ENCODE measurements at places on chromosomes 11 and 22.

DNA sequence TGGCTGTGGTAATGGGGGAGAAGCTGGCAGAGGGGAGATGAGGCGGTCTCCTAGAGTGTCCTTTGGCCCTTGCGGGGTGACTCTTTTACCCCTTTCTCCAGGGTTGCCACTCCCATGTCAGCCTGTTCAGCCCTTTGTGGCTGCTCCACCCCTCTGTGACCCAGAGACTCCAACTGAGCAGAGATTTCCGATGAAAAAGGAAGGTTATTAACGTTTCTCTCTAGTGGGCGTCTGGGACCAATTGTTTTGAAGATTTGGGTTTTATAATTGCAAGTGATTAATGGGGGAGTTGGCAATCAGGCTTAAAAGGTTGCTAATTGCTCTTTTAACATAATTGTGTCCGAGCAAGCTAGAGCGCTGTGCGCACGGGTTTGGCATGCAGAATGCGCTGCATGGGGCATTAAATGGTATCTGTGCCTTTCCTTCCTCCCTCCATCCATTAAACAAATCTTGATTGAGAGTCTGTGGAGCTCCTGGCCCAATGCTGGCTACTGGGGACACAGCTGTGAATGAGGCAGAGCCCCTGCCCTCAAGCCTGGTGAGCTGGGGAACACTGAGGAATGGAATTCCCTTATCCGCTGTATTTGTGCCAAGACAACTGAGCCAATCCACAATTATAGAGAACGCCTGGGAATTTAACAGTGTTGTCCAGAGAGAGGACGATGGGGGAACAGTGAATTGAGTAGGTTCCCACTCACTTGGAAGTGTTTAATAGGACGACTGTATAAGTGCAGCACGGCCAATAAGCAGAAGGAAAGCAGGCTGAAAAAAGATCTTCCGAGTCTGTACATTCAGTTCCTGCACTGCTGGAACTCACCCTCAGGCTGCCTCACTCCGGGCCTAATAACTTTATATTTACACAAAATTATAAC lies 295.9 kb downstream of the MIAT start:
- no peak for DNase-seq

- DNase-seq, result no peak
These were observed 22.9 kb downstream of the RAB38 start for GRCh38 chr11:88152381-88152780.

GRCh38 chr22:36454916-36455570 lies 26.4 kb downstream of the TXN2 start:
- DNase-seq, result peak; percentile 90

GRCh38 chr11:9461760-9462134 lies 935 bp downstream of the ZNF143 start:
- no peak for DNase-seq

DNA sequence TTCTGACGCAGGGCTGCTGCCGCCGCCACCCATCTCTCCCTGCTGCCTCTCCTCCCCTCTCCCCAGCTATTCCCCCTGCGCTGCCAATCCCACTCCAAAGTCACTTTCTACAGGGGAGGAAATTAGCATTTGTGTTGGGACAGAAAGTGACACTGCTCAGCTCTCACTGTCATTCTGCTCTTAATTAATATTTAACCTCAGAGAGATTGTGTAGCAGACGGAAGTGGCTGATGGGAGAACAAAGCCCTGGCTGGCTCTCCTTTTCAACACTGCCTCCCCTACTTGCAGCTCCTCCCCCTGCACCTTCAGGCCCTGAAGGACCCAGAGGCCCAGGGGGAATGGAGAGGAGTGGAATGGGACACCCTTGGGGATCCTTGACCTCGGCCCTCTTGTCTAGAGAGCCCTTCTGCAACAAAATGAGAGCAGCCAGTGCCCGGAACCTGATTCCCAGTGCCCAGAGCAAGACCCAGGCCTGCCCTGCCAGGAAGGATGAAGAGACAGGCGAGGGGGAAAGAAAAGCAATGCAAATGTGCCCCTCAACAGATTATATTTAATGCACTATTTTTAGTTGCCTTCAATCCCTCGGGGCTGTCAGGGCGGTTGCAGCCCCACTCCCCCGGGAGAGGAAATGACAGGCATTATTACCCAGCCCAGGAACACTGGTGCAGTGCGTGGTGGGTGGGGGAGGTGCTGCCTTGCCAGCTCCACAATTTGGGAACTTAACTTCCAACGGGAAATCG lies 14.6 kb upstream of the NRGN start:
- DNase-seq, result no peak

DNA sequence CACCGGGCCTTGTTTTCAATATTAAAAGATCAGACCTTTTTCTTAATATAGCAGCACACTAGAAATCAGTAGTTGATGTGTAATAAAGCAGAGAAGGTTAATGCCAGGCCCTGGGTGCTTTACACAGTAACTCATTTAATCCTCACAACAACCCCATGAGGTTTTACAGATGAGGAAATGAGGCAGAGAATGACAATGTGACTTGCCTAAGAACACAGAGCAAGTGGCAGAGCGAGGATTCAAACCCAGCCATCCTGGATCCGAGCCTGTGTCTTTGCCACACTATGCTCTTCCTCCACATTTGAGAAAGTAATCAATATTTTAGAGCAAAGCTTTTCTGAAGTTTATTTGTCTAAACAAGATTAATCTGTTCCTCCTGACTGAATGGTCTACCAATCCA lies 7.2 kb downstream of the JAML start:
- no peak for DNase-seq

- no peak for DNase-seq
These were observed 275.3 kb downstream of the C11orf87 start for GRCh38 chr11:109697140-109697843.

- no peak for DNase-seq
These were observed 6.6 kb upstream of the GNAZ start for GRCh38 chr22:23063539-23064380.

DNA sequence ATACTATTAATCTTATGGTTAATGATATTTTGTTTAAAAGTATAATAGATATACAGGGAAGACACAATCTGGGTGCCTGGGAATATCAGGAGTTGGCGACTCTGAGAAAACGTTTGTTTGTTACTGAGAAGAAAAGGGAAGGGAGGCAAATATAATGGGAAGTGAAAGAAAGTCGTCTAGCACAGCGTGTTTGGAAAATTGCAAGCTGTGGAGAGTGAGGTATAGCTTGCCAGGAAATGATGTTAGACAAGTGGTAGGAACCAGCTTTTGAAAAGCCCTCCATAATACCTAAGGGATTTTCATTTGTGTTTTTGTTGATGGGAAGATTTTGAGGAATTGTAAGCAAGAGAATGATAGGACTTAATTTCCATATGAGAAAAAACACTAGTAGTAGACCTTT lies 322.2 kb downstream of the LUZP2 start:
- no peak for DNase-seq

DNA sequence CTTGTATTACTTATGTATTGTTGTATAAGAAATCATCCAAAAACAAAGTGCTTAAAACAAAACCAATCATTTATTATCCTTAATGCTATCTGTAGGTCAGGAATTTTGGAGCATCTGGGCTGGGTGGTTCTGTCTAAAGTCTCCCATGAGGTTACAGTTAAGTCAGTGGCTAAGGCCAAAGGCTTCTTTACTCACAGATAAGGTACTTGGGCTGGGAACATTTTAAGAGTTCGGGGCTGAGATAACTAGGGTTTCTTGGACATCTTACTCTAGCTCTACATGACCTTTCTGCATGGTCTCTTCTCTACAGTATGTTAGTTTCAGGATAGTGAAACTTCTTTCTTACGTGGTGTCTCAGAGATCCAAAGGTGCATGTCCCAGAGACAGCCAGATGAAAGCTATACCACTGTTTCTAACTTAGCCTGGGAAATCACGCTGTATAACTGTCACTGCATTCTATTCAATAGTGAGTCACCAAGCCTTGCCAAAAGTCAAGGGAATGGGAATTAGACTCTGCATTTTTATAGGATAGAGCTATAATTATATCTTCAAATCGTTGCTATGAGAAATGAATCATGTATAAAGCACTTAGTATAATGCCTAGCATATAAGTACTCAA lies 29.6 kb downstream of the SOX6 start:
- no peak for DNase-seq

GRCh38 chr11:125494561-125494960 lies 1.5 kb downstream of the FEZ1 start:
- no peak for DNase-seq

- no peak for DNase-seq
These were observed 4.2 kb downstream of the RNF215 start for GRCh38 chr22:30383061-30383460.

DNA sequence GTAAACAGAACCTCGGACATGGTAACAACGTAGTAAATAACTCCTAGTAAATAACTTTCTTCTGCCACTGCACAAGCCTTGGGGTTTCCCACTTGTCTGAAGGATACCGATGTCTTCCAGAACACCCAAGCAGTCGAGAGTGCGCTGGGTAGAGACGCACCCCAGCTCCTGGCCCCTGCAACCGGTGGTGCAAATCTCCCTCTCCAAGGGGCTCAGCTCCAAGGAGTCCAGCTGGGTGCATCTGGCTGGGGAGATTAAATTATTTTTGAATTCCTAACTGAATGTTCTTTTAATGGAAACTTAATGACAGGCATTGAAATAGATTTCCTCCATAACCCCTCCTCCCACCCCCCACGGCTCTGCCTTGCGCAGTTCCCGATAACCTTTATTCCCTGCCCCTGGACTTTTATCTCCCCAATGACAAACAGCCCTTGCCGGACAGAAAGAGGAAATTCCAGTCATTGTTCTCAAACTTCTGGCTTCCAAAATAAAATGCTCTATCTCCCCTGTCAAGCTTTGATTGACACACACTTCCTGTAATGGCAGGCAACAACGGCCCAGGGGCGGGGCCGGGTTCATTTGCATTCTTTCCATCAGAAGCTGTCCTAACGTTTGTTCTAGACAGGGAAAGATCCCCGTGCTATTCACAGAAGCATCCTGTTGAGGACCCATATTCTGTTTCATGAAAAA lies 31.2 kb downstream of the KCNJ1 start:
- no peak for DNase-seq

DNA sequence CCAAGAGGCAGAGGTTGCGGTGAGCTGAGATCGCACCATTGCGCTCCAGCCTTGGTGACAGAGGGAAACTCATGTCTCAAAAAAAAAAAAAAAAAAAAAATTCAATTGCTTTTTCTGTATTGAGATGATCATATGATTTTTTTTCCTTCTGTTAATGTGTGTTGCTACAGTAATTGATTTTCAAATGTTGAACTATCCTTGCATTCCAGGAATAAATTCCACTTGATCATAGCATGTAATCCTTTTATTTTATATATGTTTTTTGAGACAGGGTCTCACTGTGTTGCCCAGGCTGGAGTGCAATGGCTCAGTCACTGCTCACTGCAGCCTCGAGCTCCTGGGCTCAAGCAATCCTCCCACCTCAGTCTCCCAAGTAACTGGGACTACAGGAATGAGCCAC lies 33.3 kb downstream of the MOV10L1 start:
- no peak for DNase-seq

DNA sequence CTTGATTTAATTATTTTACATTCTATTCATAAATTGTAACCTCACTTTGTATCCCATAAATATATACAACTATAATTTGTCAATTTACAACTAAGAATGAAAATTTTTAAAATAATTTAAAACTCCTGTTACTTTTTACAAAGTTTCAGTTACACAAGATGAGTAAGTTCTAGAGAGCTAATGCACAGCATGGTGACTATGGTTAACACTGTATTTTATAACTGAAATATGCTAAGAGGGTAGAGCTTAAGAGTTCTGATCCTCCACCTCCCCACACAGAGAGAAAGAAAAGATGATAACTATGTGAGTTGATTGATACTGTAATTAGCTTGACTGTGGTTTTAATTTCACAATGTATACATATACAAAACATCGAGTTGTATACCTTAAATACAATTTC lies 412.5 kb upstream of the DDI1 start:
- no peak for DNase-seq

DNA sequence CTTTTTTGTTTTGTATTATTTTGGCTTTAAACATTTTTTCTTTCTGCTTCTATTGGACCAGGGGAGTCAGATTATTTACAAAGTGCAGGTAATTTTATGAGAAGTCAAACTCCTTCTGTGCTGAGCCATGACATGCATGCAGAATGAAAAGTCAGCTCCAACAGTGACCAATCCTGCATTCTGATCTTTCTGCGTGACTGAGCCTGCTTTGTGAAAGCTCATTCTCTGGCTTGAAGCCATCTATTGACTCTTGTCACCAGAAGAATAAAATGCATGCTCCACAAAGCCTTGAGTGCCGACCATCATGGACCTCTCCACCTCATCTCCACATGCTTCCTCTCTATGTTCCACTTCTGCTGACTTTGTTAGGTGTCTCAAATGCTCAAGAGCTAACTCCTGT lies 50.2 kb downstream of the MIAT start:
- no peak for DNase-seq

DNA sequence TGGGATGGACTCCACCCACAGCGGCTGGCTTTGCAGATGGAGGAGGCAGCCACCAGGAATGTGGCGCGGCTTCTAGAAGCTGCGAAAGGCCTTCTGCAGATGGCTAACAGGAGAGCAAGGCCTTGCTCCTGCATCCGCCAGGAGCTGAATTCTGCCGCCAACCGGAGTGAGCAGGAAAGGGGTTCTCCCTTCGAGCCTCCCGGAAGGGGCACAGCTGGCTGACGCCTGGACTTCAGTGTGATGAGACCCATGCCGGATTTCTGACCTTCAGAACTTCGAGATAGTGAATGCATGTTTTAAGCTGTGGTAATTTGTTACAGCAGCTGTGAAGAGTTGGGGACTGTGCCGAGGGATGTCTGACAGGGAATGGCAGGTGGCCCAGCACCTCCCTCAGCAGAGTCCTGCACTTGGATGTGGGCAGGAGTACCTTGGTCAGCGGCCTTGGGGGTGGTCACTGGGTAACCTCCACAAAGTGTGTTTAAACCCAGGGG lies 7.7 kb downstream of the TBC1D22A start:
- DNase-seq, result no peak

DNA sequence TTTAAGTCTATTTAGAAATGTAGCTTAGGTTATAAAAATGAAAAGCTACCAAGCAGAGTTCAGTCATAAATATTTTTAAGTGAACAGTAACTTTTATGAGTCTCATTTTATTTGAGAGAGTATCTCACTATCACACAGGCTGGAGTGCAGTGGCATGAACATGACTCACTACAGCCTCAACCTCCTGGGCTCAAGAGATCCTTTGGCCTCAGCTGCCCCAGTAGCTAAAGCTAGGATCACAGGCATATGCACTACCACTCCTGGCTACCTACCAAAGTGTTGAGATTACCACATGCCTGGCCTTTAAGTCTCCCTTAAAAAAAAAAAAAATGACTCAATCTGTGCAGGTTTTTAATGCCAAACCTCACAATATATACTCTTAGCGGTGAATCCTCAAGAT lies 34.7 kb upstream of the CLNS1A start:
- no peak for DNase-seq

DNA sequence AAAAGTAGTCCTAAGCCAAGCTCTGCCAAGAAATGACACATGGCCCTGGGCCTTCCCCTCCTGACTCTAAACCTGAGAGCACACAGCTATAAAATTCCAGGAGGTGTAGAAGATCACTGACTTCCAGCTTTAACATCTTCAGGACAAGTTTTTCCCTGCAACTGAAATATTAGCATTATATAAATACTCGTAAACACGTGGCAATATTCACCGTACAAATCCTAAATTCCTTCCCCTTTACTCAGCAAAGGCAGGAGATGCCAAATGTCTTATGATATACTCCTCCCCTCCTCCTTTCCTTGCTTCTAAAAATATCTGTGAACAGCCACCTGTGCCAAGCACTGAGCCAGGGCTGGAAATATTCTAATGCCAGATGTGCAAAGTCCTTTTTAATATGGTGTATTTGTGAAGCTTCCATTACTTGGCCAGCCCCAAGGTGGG lies 194.0 kb downstream of the LARGE1 start:
- no peak for DNase-seq

Data from activated effector memory CD4-positive, alpha-beta T cell treated with Interleukin-2 at 50 U/mL for 16 hours (primary cell).